H9 (cell line): ENCODE measurements at places on chromosomes 12 and 14. TPM values are rescaled to one million over a fixed set of nuclear protein-coding genes. Genes with fewer than 3 reads are reported as not detected.

The ZFYVE21 gene
- total RNA-seq: 49.7 and 50.5 TPM in 2 replicates

The CLEC9A gene
- not detected in 2 replicates for total RNA-seq

The TAS2R42 gene
- total RNA-seq: not detected in 2 replicates

The LALBA gene
- total RNA-seq: not detected in 2 replicates

The FAM161B gene
- total RNA-seq: 0.79 and 0.92 TPM in 2 replicates

The CRIP1 gene
- total RNA-seq: 6.9 and 8.8 TPM in 2 replicates

The ALG10B gene
- total RNA-seq: 4.2 and 6.8 TPM in 2 replicates

The PPP1R36 gene
- total RNA-seq: 0.50 and 0.66 TPM in 2 replicates

- peak; percentile 90 for DNase-seq
Measured at GRCh38 chr12:48004053-48004941, at the start of gene COL2A1. TSS of gene COL2A1 (minus strand) at chr12:48004476. CDS start at chr12:48004321, 155 bp downstream.

DNA sequence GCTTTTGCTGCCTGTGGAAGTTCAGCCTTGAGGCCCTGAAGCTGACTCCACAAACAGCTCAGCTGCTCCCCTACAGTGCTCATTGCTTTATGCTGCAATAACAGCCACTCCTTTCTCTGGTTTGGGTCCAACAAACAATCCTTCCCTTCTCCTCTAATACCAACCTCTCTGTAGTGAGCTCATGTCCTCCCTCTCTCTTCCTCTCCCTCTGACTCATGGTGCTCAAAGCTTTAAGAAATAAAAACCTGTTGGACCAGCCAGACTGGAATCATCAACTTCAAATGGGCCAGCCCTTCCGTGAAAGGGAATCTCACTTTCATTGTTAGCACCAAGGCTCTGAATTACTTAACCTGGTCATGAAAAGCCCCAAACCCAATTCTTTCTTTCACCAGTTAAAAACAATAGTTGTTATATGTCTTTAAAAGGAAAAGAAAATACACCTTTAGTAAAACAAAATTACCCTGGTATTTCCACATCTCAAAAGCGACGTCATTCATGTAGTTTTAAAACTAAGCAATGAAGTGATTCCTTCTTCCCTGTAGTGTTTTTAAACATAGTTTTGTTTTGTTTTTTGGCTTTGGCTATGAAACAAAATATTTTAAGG lies 126.4 kb downstream of the DUSP6 start:
- DNase-seq: peak; percentile 65

- DNase-seq: no peak
Measured at GRCh38 chr12:75634244-75635222, 123.1 kb upstream of the KRR1 start.

DNA sequence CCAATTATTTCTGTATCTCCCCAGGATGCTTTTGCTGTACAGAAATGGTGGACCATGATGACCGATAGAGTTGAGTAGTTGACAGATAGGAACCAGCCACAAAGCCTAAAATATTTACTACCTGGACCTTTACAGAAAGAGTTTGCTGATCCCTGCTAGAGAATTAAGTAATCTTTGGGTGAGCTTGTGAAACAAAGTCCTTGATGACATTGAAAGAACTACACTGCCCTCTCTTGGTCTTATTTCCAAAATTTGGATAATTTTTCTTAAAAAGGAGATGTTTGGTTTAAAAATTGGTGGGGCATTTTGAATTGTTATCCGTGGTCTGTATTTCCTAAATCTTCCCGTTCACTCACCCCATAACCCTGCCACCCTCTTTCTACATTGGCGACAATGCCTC lies 13.7 kb upstream of the TCTN1 start:
- no peak for DNase-seq

GRCh38 chr12:4307593-4308333 lies 13.2 kb upstream of the TIGAR start:
- peak; percentile 98 for DNase-seq

GRCh38 chr12:102504280-102504679 lies 23.9 kb upstream of the IGF1 start:
- DNase-seq: no peak

GRCh38 chr12:15196221-15196620 lies 25.0 kb downstream of the RERG start:
- no peak for DNase-seq

DNA sequence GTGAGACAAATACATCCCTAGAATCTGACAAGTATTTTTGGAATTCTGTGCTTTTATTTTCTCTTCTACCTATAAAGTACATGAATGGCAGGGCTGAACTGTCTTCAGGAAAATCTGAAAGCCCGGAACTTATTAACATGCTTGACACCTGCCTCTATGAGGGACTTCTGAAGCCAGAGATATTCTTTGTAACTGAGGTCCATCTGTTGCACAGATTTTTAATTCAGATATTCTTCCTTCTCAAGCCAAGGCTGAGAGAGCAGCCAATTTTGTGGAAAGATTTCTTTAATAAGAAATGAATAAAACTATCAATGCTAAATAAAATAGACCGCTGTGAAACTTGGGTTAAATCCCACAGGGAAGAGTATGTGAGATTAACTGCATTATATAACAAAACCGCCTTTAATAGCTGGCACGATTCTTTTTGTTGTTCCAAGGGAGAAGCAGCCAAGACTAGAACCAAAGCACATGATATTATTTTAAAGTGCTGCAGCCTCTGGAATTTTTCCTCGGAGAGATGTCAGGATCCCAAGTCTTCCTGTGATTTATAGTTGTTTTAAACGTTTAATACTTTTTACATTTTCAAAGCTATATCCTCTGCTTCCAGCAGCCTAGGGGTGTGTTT lies 148.9 kb downstream of the CRADD start:
- no peak for DNase-seq

- no peak for DNase-seq
Measured at GRCh38 chr12:31631809-31632208, 27.7 kb upstream of the ETFBKMT start.

DNA sequence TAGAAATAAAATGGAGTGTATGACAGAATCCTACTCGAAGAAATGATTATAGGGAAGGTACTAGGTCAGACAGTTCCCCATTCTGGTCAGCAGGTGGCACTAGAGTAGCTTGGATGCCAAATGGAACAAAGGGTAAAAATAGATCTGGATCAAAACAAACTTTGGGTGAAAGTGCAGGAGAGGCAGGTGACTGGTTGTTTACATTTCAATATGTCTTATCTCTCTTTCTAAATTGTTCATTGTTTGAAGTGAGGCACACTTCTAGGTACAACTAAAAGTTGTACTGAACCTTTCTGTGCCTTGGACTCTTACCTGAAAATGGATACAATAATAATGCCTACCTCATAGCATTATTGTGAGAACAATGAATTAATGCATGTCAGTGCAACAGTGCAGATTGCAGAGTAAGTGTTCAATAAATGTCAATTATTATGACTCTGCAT lies 62.0 kb upstream of the OSBPL8 start:
- peak; percentile 59 for DNase-seq

- no peak for DNase-seq
Measured at GRCh38 chr12:125178222-125178621, 113.0 kb downstream of the AACS start.

DNA sequence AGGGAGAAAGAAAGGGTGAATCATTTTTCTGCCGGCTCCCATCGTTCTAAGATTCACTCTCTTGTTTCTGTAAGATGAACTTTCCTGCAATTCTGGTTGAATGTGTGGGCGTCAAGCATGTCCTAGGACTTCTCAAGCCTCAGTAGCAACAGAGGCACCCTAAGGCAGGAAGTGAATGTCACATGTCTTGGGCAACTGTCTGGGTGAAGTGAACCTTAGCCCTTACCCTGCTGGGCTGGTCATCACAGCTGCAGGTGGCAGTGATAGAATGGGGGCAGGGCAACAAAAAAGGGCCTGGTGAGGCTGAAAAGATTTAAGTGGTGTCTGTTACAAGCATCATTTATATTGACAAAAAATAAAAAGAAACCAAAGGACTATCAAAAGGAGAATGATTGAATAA lies 45.9 kb upstream of the CAND1 start:
- no peak for DNase-seq

DNA sequence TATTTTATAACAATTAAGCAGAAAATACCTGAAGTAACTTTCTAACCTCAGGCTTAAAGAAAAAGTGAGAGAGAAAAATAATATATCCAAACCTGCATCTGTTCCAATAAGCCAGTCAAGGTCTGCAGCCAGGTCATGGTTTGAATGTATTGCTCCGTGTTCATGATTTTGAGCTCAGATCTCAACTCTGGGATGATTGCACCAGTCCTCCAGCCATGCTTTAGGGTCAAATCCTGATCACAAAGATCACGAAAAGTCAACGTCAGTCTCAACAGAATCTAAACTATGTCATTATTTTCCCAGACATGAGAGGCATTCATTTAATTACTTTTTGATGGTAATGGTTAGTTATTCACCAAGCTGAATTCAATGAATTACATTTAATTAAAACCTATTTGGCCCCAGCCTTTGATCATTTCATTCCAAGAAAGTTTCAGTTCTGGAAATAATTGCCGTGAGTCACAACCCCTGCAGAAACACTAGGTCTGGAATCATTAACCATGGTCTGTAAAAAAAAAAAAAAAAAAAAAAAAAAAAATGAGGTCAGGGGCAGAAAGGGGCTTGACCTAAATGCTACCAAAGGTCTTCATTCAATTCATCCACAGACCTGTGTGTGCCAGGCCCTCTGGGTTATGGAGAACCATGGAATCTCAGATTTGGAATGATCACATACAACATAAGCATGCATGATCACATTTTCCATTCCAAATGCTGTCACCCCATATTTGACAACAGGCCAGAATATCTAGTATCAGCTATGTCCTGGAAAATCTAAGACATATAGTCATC lies 55.6 kb downstream of the NT5DC3 start:
- no peak for DNase-seq

DNA sequence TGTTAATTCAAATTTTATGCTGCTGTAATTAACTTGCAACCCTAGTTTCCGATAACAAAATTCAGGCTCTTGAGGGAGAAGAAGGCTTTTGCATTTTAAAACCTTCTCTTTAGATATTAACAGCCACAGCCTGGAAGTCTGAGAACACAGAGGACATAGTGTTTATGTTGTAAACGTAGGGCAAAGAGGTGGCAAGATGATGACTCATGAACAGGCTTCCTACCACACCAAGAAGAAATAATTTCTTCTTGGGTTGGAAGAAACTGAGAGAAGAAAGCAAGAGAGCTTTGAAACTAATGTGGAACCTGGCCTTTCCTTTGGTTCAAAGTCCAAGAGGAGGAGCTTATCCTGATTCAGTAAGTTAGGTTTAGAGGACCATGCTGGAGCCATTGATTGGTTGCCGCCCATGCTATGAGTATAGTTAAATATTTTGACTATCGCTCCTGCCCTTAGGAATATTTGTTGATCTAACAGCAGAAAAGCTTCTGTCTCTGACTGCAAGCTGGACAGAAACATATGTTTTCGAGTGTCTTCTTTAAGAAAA lies 31.8 kb downstream of the CCDC198 start:
- DNase-seq: no peak

DNA sequence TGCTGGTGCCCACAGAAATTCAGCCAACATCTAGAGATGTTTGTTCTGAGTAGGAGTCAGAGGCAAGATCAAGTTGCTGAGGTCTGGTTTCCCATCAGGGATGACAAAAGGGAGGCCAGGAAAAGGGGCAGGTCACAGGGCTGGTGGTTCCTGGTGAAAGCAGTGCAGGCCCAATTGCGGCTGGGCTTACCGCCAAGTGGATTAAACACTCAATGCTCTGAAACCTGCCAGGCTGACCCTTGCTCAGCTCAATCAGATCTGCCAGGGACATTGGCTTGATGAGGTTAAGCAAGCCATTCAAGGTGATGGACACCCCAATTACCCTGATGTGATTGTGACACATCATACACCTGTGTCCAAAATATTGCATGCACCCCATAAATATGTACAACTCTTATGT lies 5.5 kb upstream of the OAS1 start:
- DNase-seq: no peak

- DNase-seq: no peak
Measured at GRCh38 chr14:61621444-61621843, 73.9 kb upstream of the HIF1A start.

DNA sequence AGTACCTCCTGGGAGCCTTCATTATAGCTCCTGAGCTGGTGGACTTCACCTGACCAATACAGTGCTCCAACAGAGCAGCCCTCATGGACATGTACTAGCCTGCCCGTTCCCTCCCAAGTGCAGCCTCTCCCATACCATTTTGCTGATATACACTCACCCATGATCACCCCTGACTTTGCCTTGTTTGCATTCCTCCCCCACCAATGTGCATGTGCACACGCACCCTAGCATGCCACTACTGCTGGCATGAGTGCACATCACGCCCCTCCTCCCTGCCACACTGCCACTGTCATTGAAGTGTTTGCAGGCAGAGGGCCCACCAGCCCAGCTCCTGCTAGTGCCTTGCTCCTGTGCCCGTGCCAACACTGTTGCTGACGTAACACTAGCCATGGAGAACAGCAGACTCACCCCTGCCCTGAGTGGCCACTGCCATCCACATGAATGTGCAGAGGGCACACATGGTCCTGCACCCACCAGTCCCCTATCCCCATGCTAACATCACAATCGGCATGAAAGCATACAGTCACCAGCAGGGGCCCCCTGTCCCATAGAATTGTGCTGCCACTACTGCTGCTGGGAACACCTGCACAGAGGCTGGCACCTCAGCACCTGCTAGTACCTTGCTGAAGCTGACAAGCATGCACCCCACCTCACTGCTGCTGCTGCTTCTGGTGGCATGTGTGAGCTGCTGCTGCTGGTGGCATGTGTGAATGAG lies 110.3 kb downstream of the SINHCAF start:
- no peak for DNase-seq

- DNase-seq: no peak
Measured at GRCh38 chr12:93183940-93184671, 193.6 kb upstream of the NUDT4 start.

DNA sequence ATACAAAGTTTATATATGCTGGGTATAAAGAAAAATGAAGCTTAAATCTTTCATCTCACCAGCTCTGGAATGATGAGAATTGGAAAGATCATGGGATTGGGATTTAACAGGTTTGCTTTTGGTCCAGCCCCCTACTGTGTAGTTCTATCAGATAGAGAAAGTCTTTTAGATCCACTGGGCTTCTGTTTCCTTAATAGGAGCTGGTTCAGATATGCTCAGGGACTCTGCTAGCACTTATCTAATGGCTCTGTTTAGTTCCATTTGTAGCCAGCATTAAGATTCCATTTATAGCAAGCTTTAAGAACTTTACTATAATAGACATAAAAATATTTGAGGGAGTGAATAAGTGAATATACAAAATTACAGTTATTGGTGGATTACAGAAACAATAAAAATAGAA lies 42.6 kb downstream of the UTP20 start:
- no peak for DNase-seq
